ENCODE measurements at places on chromosomes 13 and 19. TPM values are rescaled to one million over a fixed set of nuclear protein-coding genes. Genes with fewer than 3 reads are reported as not detected.

Gene DPP9
- 95.9 TPM for total RNA-seq

Gene F7
- not detected for total RNA-seq

DNA sequence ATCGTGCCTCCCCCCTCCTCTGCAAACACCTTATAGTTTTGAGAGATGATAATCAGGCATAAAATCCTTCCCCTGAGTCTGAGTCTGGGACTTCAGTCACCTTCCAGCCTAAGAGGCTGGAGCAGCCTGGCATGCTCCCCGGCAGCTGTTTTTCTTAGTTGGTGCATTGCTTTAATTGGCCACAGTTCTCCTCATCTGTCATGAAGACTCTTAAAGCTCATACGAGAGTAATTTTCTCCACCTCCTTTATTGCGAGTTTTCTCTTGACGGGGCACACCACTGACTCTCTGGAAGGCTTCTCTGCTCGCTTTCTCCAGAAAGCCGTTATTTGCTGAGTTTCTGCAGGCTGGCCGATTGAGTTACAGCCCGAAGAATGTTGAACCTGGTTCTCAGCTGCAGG is 310.5 kb downstream of the ATP8A2 start:
- DNase-seq, result no peak

Gene PNMA8A
- total RNA-seq, result not detected

- no peak for DNase-seq
Observed at GRCh38 chr13:29402166-29402636, 193.3 kb downstream of the SLC7A1 start.

- DNase-seq, result no peak
Observed at GRCh38 chr19:51509823-51510660, 8.4 kb upstream of the SIGLEC12 start.

GRCh38 chr19:10412257-10412977 is 7.9 kb upstream of the PDE4A start:
- peak; percentile 86 for DNase-seq

DNA sequence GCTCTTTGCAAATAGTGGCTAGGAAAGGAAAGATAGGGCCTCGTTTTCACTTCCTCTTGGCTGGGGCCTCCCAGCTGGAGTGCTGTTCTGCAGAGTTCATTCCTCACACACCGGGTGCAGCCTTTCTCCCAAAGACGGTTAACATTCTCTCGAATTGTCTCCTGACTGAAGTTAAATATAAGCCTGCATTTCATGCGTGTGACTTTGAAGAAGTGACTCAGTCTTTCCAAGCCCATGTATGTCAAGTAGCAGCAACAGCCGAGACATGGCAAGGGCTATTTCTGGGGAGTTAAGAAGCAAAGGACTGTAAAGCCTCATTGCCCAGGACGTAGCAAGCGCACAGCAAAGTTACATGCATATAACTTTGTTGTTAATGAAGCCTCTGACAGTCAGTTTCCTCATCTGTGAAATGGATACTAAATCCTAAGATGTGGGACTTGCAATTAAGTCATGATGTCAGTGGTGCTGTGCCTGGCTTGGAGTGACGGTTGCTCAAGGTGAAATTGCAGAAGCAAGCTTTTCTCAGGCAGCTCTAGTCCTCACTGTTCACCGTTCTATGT is 502.4 kb downstream of the MYO16 start:
- DNase-seq, result no peak

Gene N4BP2L1
- total RNA-seq, result 16.6 TPM
